ENCODE measurements at places on chromosomes 11 and 22. TPM values are rescaled to one million over a fixed set of nuclear protein-coding genes. Genes with fewer than 3 reads are reported as not detected.

The MN1 gene
- 0.28 TPM for total RNA-seq

DNA sequence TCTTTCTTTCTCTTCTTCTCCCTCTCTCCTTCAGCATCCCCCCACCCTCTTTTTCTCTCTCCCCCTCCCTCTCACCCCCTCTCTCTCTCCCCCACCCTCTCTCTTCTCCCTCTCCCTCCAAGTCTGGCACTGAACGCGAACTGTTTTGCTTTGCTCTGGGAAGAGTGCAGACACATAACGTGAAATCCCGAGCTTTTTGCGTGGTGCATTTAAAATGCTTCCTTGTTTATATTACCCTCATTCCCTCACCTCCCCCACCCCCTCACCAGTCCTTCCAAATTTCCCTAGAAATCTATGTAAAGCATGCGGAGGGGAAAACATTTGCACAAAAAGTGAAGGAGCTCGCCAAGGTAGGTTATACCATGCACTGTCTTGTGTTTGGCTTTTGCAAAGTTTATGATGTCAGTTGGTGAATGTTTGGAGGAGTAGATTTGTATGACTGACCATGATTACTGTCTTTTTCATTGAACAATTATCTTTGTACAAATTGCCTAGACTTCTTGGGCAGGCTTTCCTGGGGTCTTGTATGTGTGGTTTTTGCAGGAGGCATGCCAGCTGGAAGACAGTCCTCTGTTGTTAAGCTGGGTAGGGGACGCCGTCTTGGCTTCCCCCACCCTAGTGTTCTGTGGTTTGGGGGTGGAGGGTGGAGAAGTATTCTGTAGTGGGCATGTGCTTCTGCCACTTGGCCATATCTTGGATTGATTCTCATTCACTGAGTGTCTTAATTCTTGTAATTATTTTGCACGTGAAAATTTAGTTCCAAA is 123.7 kb upstream of the HSD17B12 start:
- DNase-seq: no peak

The CTSW gene
- 21.6 TPM for total RNA-seq

The HBG1 gene
- not detected for total RNA-seq

DNA sequence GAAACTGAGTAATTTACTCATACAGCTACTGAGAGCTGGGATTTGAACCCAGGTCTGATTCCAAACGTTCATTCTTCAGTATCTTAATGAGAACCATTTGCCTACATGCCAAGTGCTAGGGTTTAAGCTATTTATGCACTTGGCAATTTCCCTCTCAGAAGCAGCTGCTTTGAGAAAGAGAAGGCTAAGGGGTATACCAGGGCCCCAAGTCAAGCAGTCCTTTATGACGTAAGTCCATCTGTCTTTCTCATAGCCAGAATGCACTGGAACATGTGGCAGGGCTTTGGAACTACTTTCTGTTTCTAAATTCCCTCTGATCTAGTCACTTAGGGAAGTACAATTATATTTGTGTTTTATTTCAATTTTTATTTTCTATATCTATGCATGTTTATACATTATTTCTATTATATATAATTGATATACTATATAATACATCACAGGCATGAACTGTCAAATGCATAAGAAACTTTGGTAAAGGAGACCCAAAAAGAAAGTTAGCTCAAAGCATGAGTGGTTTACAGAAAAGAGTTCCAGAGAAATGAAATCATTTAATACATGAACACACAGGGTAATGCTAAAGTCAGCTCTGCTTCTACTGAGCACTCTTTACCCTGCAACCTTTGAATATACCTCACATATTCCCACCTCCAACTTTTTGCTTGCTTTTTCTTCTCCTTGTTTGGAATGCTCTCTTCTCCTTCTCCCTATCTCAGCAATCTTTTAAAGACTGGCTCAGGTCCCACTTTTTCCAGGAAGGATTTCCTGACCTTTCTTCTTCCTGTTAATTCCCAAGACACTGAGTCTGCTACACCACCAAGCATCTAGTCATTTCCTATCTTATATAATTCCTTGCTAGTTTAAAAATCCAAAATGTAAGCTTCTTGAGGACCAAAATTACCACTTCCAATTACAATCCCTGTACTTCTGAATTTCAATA is 80.5 kb upstream of the GDPD4 start:
- no peak for DNase-seq

- DNase-seq: no peak
These were observed 7.3 kb downstream of the LMO2 start for GRCh38 chr11:33884601-33885000.

All from CD4-positive, alpha-beta T cell (primary cell).